ENCODE measurements at places on chromosomes 11 and 22.

DNA sequence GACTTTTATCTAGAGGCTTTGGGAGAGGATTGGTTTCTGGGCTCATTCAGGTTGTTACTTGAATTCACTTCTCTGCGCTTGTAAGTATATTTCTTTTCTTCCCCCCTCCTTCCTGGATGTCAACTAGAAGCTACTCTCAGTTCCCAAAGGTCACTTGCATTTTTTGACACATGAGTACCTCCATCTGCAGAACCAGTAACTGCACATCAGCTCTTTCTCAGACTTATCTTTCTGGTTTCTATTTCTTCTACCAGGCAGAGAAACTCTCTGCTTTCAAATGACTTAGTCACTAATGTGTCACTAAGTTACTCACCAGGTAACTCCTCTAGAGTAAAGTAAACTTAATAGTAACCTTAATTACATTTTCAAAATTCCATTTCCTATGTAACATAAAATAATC is 773.0 kb upstream of the LUZP2 start:
- DNase-seq: no peak

DNA sequence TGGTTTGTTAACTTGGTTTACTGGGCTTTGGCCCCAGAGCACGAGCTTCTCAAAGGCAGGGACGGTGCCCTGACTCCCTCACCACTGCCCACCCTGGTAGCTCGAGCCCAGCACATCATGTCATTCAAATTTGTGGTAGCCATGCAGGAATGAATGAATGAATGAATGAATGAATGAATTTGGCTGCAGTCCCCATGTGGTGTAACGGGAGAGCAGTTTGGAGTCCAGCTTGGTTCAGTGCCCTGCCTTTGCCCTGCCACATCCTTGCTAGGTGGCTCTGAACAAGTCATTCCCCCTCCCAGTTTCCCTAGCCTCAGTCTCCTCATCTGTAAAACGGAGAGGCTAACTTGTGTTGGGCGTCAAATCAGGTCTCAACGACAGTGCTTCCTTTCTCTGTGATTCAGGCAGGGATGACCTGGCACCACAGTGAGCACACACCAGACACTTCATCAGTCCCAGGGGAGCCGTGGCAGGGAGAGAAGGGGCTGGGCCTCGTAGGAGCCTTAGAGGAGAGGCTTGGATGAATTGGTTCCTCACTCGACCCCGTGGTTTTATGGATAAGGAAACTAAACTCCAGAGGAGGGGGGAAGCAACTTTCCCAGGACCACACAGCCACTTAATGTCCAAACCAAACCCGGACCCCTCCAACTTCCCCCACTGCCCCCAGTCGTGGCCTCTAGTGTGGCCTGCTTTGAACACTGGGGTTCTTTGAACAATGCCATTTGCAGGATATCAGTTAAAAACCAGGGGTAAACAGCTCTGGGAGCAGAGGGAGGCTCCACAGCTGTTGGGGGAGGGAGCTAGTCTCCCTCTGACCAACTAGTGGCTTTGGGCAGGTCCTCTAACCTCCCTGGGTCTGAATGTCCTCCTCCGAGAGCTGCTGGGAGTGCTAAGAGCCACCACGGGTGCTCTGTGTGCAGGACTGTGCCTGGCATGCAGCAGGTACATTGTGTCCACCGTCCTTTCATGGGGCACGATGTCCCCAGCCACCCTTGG is 86.2 kb downstream of the CACNA1I start:
- DNase-seq: no peak

GRCh38 chr11:70112017-70112434 is 33.9 kb downstream of the ANO1 start:
- no peak for DNase-seq

DNA sequence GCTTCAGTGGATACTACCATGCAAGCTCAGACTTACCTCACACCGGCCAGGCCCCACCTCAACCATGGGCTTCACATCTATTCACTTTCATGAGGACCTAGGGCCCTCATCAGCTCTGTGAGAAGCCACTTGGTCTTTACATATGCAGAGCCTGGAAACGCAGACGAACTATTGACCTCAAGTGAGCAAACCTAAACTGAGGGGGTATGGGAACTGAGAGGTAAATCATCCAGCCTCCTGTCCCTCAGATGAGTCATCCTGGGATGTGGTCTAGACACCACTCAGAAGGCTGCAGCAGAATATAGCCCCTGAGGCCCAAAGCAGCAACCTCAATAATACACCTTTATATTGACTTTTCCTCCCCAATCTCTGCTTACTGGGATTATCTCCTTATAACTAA is 578.0 kb downstream of the INSC start:
- no peak for DNase-seq

DNA sequence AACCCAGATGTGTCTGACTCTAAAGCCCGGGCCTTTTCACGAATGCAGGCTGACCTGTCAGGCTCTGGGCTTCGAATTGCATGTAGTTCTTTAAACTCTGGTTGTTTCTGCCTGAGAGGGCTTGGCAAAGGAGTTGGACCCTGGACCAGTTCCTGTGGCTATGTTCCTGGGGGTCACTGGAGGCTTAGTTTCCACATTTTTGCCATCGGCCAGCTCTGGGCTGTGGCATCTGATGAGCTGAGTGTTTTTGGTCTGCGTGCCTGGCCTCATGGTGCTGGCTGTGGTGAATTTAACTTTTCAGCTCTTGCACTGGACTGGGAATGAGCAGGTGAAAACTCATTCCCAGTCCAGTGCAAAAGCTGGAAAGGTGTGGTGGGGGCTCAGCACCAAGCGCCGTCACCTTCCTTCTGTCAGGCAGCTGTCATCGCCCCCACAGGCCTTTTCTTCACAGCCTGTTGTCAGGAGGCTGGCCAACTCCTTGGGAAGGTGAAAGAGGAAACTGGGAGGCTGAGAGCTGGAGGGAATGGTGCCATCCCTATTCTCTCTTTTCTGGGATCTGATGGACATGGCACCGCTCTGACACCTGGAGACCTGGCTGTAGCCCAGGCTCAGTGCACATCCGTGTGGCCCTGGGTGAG is 123.6 kb downstream of the ADAMTS15 start:
- no peak for DNase-seq

- DNase-seq: no peak
Observed at GRCh38 chr11:86473991-86474833, 99.5 kb downstream of the CCDC81 start.

DNA sequence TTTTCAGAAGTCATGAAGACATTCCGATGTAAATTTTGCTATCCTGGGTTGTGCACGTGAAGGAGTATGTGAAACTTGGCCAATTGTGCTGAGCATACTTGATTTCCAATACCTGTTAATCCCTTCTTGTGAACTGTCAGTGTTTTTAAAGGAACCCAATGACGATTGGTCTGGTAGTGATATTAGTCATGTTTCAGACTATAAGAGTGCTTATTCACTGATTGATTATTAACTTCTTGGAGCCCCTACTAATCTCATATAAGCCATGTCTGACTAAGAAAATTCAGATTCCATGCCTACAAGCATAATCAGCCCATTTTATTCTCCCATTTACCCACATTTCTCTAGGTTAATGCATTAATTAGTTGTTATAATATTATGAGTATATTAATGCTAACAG is 330.8 kb upstream of the MTNR1B start:
- DNase-seq: no peak
